ENCODE measurements at places on chromosomes 4 and X. TPM values are rescaled to one million over a fixed set of nuclear protein-coding genes. Genes with fewer than 3 reads are reported as not detected.
A peak's percentile ranks its signal among the peaks of the same experiment; 100 is the strongest.

DNA sequence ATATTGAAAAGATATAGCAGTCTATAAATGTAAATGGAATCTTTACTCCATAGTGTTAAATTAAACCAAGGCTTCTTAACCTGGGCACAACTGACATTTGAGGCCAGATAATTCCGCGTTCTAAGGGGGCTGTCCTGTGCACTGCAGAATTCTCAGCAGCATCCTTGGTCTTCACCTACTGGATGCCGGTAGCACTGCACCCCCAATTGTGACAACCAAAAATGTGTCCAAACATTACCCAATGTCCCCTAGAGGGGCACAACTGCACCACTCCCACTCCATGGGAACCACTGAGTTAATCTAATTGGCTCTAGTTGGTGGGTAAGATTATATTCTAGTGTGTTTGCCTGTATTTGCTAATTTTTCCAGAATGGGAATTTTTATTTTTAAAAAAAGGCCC, 16.6 kb downstream of the AP1S2 start:
- DNase-seq = no peak

DNA sequence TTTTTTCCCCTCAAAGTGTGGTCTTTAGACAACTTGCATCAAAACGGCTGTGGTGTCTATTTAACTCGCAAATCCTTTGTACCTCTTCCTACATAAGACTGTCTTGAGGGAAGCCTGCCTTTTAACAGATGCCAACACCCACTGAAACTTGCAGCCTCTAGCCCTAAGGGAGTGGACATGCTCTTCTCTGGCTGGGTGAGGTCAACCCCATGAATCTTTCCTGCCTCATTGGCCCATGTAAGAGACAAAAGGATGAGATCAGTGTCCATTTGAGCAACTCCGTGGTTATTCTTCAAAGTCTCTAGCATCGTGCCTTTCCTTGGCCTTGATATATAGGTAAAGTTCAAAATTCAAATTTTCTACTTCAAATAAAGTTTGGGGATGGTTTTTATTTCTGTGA, 134.7 kb downstream of the SHROOM3 start:
- DNase-seq = no peak

GRCh38 chrX:30971774-30972603, 82.9 kb upstream of the TAB3 start:
- DNase-seq = peak; percentile 27

- DNase-seq = no peak
Measured at GRCh38 chrX:43629229-43629628, 26.9 kb upstream of the MAOA start.

GRCh38 chr4:89616382-89616781, 220.6 kb downstream of the SNCA start:
- no peak for DNase-seq

DNA sequence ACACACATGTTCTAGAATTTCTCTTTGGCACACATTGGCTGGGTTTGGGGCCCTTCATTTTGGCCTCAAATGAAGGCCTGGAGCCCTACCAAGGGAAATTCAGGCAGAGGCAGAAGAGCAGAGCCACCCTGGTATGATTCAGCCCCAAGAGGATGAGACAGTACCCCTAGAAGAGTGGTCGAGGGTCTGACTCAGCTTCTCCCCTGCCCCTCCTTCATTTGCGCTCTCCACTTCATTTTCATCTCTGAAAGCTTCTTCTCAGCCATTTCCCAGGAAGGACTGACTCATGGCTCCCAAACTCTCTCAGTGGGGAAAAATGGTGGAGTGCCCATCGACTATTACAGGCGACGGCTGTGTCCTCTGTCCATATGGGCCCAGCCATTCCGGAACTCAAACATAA, 43.5 kb downstream of the MAMLD1 start:
- no peak for DNase-seq

- DNase-seq = no peak
Measured at GRCh38 chr4:18935659-18936345, 914.2 kb upstream of the LCORL start.

GRCh38 chr4:26474551-26474950, 15.7 kb downstream of the CCKAR start:
- no peak for DNase-seq

- no peak for DNase-seq
Measured at GRCh38 chr4:140635606-140636005, 66.8 kb upstream of the UCP1 start.

- DNase-seq = no peak
Measured at GRCh38 chr4:151094290-151094751, 5.1 kb upstream of the RPS3A start.

DNA sequence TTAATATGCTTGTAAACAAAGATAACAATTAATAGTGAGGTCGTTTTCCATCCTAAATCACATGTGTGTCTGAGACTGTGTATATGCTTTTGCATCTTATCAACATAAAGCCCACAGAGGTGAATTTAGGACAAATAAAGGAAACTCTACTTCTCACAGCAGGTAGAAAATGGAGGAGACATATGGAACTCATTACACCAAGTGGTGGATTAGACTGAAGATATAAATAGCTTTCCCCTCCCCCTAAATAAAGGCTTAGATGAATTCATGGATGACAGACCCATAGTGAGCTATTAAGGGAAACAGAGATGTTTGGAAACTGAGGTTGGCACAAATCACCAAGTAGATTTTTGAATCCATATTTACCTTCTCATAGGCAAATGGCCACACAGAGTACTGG, 79.7 kb downstream of the GRIA3 start:
- no peak for DNase-seq

GRCh38 chrX:103704863-103705262, 5.8 kb upstream of the TMEM31 start:
- DNase-seq = no peak

DNA sequence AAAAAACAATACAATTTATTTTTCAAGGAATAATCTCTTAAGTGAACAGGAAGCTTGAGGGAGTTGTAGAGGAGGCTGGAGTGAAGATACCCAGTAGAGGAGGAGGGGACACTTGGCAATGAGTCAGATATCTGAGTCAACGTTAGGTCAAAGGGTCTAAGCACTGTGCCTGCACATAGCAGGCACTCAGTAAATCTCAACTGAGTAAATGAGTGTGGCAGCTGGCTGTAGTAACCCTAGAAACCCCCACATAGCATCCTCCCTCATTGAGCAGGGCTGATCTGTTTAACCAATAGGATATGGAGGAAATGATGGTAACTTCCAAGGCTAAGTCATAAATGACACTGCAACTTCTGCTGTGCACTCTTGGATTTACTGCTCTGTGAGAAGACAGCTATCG, 186.0 kb upstream of the FAM241A start:
- DNase-seq = no peak

DNA sequence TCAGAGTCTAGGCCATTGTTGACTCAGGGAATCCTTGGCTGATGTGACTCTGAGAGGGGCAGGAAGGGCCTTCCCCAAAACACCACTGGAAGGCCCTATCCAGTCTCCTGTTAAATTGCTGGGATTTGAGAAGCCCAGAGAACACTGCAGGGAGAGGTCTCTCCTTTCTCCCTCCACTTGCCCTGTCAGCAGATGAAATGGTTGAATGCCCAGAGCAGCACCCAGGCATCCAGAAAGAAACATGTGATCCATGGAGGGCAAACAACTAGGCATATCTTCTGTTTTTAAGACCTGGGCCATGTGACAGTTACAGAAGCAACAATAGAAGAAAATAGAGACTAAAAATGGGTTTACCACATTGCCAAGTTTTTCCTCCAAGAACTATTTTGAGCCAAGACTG, 291.1 kb downstream of the QDPR start:
- DNase-seq = no peak

- DNase-seq = no peak
Measured at GRCh38 chr4:39516407-39516966, 10.8 kb downstream of the UGDH start.

DNA sequence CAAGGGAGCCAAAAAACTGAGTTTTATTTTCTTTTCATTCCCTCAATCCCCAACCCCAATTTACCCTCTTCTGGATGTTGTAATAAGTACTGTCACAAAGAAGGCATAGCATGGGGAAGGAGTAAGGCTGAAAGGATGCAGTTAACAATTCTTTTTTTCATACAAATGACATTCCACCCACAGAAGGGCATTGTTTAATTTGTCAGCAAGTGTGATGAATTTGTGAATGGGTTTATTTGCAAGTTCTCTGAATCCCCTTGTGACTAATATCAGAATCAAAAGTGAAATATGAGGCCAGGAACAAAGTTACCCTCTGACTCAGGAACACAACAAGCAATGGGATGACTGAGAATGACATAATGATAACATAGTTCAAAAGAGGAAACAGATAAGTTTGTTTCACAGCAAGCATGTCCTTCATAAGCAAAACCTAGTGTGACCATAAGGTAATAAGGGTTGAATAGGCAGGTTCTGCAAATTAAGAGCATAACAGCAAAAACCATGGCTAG, 2.1 kb downstream of the GEMIN8 start:
- no peak for DNase-seq

GRCh38 chr4:87651941-87652340, 1.9 kb downstream of the DMP1 start:
- no peak for DNase-seq

DNA sequence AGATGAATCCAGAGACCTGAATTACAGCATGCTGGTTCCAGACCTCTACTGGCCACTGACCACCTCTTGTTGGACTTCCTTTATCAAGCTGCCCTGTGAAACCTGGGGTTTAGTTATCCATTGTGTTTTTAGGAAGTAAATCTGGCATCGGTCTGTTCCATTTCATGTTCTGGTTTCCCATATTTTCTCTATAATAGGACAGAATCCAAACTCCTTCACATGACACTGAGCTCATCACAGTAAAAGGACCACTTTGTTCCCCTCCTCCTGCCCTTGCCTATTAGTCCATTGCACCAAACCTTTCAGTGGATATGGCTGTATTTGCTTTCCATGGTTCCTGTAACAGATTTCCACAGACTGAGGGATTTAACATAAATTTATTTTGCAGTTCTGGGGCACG, 4.0 kb downstream of the MFAP3L start:
- DNase-seq = no peak

DNA sequence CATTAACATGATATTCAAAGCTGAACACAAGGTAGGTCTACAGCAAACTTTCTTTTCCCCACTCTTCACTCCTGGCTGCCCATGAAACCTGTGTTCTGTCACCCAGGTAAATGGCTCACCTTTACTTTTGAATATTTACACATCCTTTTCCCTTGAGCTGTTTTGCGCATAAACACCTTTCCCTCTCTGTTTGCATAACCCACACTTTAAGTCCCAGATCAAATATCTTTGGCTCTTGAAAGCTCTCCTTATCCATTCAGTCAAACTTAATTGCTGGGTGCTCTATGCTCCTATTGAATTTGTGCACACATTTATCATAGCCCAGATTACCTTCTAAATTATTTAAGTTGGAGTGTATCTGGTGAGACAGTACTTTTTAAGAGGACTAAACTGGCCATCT, 51.7 kb upstream of the ATP8A1 start:
- DNase-seq = no peak

GRCh38 chr4:20318001-20318908, 66.5 kb downstream of the SLIT2 start:
- no peak for DNase-seq

DNA sequence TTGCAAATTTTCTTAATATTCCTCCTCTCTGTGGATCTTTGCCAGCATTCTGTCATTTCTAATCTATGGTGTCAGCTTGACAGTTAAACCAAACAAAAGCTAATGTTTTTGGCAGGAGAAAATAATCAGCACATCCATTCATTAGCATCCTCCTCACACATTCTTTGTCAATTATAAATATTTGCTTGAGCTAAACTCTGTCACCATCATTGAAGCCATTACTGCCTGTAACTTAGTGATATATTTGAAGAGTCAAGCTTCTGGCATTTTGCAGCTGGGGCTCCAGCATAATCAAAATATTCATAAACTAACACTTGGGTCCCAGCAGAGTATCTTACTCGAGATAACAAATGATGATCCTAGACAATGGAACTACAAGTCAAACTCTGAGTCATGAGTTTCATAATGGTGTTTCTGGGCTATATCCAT, 126.1 kb downstream of the EIF4E start:
- DNase-seq = no peak

DNA sequence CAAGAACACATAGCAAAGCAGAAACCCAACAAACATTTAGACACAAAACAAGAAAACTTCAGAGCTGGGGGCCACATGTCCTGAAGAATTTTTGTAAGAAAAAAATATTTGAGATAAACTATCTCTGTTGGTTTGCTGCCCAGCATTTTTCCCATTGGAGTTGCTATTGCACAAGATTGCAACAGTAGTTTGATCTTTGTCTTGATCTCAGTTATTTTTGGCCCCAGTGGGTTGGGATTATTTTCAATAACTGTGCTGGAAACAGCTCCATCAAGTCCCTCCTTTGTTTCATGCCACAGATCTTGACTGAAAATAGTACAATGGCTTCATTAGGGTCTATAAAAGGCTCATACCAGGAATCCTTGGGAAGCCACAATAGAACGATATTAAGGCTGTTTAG, 103.8 kb upstream of the RAI2 start:
- DNase-seq = no peak

- no peak for DNase-seq
Measured at GRCh38 chr4:169412046-169412445, 141.3 kb upstream of the SH3RF1 start.

- DNase-seq = no peak
Measured at GRCh38 chrX:36310136-36310535, 390.6 kb downstream of the CFAP47 start.

- DNase-seq = no peak
Measured at GRCh38 chrX:49003696-49004095, 1.6 kb upstream of the GRIPAP1 start.

DNA sequence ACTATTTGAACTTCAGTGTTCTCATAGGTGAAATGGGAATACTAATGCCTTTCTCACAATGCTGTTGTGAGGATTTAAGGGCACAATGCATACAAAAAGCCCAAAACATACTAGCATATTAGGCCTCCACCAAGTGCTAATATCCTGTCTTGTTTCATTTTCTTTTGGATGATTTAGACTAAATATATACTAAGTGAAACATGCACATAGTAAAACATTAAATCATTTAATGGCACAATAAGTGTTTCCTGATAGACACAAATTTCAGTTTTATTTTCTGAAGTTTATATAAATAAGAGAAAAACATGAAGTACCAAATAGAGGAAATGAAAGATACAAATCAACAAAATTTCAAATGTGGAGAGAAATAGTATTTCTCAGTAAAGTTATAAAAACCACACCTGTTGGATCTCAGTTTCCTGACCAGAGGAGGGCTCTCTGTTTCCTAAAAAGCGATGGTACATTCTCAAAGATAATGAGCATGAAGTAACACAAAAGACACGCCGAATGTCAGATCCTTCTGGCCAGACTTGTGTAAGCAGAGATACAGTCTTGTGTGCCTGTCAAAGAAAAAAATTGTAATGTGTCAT, 25.1 kb downstream of the DDX60 start:
- no peak for DNase-seq

- no peak for DNase-seq
Measured at GRCh38 chr4:4667622-4668081, 125.8 kb upstream of the STX18 start.

- DNase-seq = no peak
Measured at GRCh38 chr4:7758476-7758875, 181.2 kb downstream of the AFAP1 start.

Gene CTSO
- total RNA-seq = 8.7 TPM

Gene USP27X
- 2.5 TPM for total RNA-seq

Gene GYG2
- 0.38 TPM for total RNA-seq

Gene CTAG2
- total RNA-seq = not detected

Gene VSIG1
- 0.99 TPM for total RNA-seq

Gene SMIM10L2A
- 0.52 TPM for total RNA-seq

Gene NHS
- total RNA-seq = 1.7 TPM

Gene ETDB
- total RNA-seq = not detected

Gene PDCL2
- not detected for total RNA-seq

Gene CFAP299
- total RNA-seq = 1.0 TPM

Gene ITGB1BP2
- 1.4 TPM for total RNA-seq

Gene FRYL
- total RNA-seq = 44.2 TPM

Gene ERCC6L
- 5.5 TPM for total RNA-seq
